ENCODE measurements at places on chromosomes 13 and 19. TPM values are rescaled to one million over a fixed set of nuclear protein-coding genes. Genes with fewer than 3 reads are reported as not detected.

- no peak for DNase-seq
Measured at GRCh38 chr13:36787181-36787580, 31.8 kb upstream of the RFXAP start.

DNA sequence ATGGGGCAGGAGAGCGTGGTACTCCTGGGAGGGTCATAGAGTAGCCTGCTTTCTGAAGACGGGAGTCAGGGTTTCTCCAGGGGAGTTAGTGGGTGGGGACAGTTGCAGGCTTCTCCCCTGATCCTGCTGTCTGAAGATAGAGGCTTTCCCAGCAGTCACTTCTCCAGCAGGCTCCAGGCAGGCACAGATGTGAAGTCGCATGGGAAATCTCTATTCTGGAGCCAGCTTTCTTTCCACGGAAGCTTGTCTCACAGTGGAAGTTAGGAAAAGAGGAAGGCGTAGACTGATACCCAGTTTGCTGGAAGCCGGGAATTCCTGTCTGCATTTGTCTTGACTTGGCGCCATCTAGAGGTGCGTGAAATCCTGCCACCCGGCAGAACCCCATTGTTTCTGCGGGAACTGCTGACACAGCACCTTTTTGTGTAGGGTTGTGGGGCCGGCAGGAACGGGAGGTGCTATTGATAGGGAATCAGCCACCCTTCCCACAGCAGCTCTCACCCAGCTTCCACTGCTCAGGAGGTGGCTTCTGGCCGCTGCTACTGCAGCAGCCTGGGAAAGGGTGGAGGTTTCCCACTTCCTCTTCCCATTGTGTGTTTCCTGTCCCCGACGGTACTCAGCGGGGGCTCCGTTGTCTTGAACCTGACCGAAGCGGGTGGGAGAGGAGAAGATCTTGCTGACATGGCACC, 28.5 kb upstream of the NPAS1 start:
- peak; percentile 90 for DNase-seq

DNA sequence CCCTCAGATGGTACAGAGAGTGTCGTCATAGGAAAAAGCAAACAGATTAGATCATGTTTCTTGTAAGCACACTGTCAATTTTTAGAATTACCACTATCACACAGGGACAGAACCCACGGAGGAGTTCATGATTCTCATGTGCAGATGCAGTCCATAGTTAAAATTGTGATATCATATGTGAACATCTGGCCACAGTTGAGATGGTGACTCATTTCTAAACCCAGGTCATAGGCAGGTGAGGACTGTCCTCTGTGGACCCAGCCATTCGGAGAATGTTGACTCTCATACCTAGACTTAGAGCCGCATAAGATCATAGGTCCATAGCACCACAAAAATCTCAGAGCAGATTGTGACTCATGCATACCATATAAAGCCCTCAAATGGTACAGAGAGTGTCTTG, 17.8 kb upstream of the ZNF730 start:
- no peak for DNase-seq

DNA sequence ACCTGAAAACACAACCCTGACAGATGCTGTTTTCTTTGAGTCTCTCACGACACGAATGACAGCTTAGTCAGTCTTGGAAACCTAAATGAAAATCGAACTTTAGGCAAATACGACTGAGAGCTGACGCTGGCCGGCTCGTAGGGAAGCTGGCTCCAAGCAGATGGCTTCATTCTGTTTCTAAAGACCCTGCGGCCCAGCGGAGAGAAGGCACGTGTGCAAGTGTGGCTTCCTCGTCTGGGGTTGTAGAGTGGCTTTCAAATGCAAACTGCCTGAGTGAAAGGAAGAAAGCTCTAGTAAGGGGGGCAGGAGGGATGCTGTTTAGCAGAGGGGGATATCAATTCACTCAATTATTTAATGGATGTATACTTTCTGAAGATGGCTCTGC, 26.1 kb upstream of the TIMM44 start:
- DNase-seq = no peak

Gene SYNGR4
- not detected for polyA plus RNA-seq

- no peak for DNase-seq
Measured at GRCh38 chr13:58838615-58839014, 1207.1 kb downstream of the PCDH17 start.

Gene KLC3
- polyA plus RNA-seq = not detected

Gene CYP4F3
- polyA plus RNA-seq = 0.04 TPM

- no peak for DNase-seq
Measured at GRCh38 chr13:26619358-26619757, 61.9 kb downstream of the WASF3 start.

- no peak for DNase-seq
Measured at GRCh38 chr19:16942583-16942982, 53.8 kb downstream of the F2RL3 start.

GRCh38 chr13:44815623-44816022, 173.6 kb downstream of the NUFIP1 start:
- DNase-seq = no peak

- DNase-seq = no peak
Measured at GRCh38 chr19:33705860-33706259, 84.1 kb downstream of the CHST8 start.

DNA sequence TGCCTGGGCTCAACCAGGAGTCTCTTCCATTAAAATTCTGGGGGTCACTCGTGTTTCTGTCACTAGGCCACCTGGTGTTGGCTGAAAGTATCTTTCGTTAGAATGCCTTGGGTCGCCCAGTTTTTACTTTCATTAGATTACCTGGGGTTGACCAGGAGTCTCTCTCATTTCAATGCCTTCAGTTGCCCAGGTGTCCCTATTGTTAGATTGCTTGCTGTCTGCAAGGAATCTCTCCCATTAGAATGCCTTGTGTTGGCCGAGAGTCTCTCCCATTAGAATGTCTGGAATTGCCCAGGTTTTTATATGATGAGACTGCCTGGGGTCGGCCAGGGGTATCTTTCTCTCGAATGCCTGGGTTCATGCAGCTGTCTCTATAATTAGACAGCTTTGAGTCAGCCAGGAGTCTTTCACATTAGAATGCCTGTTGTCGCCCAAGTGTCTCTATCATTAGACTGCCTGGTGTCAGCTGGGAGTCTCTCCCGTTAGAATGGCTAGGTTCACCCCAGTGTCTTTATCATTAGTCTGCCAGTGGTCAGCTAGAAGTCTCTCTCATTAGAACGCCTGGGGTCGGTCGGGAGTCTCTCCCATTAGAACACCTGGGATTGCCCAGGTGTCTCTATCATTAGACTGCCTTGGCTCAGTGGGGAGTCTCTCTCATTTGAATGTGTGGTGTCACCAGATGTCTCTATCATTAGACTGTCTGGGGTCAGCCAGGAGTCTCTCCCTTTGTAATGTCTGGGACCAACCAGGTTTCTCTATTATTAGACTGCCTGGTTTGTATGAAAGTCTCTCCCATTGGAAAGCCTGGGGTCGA, 1446.8 kb downstream of the UQCRFS1 start:
- DNase-seq = no peak

GRCh38 chr19:35931161-35931873, 4.9 kb upstream of the LRFN3 start:
- DNase-seq = peak; percentile 100

DNA sequence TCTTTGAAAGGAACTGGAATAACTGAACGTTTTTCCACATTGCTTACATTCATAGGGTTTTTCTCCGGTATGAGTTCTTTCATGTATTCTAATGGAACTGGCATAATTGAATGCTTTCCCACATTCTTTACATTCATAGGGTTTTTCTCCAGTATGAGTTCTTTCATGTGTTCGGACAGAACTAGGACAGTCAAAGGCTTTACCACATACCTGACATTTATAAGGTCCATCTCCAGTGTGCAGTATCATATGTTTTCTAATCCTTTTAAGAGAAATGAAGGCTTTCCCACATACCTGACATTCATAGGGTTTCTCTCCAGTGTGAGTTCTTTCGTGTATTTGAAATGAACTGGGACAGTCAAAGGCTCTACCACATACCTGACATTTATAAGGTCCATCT, 24.7 kb downstream of the ZNF564 start:
- DNase-seq = no peak
